ENCODE measurements at places on chromosomes 4 and X. TPM values are rescaled to one million over a fixed set of nuclear protein-coding genes. Genes with fewer than 3 reads are reported as not detected.

FAM184B gene
- total RNA-seq = 0.03 TPM

TMEM156 gene
- 5.8 TPM for total RNA-seq

OPRPN gene
- total RNA-seq = not detected

KIT gene
- 1.5 TPM for total RNA-seq

GRCh38 chr4:79223993-79224776 lies 101.7 kb downstream of the NAA11 start:
- no peaks in the 10 kb centered on the region for H3K36me3 ChIP-seq
- DNase-seq = no peak
- H3K27me3 ChIP-seq = no peaks in the 10 kb centered on the region
- H3K4me3 ChIP-seq = no peak overlapping the region
- no peaks in the 10 kb centered on the region for H3K4me1 ChIP-seq

DNA sequence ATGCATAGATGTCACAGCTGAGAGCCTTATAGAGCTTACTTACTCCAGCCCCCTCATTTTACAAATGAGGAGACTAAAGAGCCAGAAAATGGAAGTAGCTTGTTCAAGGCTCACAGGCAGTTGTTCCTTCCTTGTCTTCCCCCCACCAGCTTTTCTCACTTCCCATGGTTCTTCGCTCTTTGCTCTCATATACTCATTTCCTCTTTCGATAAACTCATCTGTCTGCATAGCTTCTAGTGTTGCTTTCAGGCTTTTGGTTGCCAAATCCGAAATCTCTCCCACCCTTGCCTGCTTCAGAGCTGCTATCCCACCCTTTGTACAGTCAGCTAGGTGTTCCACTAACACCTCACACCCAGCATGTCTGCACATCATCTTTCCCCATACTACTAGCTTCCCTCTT lies 25.0 kb upstream of the GJB1 start:
- no peak overlapping the region for H3K4me3 ChIP-seq
- H3K4me1 ChIP-seq = no peaks in the 10 kb centered on the region
- H3K27ac ChIP-seq = no peak overlapping the region
- no peaks in the 10 kb centered on the region for H3K36me3 ChIP-seq
- no peak for DNase-seq

GRCh38 chr4:85489273-85489981 lies 14.5 kb downstream of the ARHGAP24 start:
- no peaks in the 10 kb centered on the region for H3K36me3 ChIP-seq
- peaks cover 59% of the 10 kb centered on the region for H3K4me1 ChIP-seq
- peak overlapping the region; percentile 99 for H3K27ac ChIP-seq
- no peaks in the 10 kb centered on the region for H3K27me3 ChIP-seq
- H3K4me3 ChIP-seq = peak overlapping the region; percentile 10

All from Panc1 (cell line).